ENCODE measurements at places on chromosomes 7 and 10.

DNA sequence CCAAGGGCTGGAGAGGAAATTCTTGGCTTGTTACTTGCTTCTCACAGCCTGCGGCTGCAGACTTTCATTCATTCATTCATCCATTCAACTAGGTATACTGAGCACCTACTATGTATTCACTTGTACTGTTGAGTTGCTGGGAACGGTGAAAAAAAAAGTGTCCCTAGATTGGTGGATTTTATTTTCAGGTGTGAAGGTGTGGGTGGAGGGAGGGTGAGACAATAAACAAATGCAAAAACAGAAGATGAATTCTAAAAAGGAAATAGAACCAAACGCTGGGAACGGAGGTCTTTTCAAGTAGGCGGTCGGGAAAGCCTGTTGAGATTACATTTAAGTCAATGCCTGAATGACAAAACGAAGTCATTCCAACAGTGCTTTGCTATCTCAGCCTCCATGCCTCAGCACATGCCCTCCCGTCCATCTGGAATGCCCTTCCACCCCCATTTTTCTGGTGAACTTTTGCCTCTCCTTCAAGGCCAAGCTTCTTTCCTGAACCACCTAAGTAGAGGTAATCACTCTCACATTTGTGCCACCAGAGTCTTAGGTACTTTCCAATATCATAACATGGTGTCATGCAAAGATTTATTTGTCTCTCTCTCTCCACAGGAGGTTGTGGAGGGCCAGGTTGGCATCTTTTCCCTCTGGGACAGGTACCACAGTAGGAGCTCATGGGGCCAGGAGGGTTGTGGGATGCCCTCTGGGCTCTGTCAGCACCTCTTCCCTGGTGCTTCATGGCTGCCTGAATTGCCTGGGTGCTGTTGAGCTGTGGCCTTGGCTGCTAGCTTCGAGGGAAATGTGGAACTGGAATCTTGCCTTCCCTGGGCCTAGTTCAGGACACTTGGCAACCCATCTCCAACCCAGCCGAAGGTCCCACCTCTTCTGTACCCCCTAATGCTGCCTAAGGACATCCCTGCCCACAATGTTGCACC is 5.5 kb downstream of the NKX2-3 start:
- DNase-seq = no peak

DNA sequence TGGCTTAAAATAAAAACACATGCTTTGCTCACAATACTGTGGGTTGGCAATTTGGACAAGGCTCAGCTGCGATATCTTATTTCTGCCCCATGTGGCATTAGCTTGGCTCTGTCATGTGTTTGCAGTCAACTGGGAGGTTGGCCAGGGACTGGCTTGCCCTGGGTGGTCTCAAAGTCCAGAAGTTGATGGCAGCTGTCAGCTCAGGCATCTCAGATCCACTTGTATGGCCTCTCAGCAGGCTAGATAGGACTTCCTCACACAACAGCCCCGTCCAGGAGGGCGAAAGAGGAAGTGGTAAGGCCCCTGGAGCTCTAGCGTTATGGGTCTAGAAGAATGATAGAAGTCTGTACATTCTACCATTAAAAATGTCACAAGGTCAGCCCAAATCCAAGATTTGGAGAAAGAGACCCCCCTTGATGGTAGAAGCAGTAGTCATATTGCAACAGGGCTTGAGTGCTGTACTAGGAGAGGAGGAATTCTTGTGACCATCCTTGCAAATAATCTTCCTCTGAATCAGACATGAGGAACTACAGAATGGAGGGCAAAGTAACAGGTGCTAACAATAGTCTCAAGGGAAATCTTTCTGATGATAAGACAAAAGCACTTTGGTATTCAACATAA is 166.2 kb downstream of the FAM107B start:
- no peak for DNase-seq

DNA sequence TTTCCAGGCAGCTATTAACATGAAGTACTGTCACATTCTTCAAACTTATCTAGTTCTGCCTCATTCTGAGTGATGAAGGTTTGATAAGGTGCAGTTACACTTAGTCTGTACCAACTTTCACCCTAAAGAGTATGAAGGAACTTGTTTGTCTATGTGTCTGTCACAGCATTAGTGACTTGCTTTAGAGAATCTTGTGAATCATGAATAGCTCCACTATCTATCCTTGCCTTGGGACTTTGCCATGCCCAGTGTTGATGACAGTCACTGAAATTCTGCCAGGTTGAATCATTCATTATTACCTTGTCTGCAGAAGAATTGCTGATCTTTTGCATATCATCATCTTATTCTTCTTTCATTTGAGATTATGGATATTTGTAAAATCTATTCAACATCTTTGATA is 50.9 kb upstream of the A1CF start:
- no peak for DNase-seq

DNA sequence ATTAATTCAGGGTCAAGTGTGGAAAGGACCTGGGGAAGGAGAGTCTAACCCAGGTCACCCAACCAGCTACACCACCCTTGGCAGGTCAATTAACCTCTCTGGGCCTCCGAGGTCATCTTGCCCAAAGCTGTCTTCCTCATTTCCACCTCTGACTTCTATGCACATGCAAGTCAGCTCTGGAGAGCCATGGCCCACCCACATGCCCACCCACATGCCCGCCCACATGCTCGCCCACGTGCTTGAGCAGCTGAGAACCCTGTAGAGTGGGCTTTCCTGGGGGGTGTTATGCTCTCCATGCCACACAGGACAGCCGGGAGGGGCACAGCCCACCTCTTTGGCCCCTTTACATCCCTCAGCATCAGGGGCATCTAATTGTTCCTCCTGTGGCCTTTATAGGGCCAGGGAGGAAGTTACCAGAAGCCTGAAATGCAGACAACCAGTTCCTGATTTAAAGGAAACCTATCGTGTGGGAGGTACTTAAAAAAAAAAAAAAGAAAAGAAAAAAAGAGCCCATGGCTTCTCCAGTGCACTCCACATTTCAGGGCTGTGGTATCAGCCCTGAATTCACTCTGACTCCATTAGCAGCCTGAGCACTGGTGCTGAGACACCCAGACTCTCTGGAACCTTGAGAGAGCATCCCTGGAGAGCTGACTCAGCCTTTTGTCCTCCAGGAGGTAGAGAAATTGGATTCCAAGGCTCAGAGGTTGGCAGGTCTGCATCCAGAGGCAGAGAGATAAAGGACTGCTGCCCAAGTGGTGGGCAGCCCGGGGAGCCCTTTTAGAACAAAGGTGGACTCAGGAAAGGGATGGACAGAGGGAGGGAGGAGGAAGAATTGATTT is 176.2 kb upstream of the ZMIZ1 start:
- no peak for DNase-seq

DNA sequence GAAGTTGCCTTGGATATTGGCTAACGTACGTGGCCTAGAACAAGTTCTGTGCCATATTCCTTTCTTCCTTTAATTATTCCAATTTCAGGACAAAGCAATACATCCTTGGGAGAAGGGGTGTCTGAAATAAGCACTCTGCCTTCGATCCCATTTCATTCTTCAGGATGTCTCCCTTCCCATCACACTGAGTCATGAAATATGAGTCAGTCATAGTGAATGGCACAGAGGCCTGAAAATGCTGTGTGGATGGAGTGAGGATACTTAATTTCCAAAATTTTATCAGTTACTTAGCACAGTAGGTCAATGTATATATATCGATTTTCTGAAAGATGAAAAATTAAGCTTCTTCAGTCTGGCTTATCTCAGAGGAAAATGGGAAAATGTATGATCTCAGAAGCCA is 19.5 kb downstream of the EVX1 start:
- no peak for DNase-seq

- DNase-seq = no peak
These were observed 28.1 kb upstream of the PLEKHA1 start for GRCh38 chr10:122346326-122346950.

DNA sequence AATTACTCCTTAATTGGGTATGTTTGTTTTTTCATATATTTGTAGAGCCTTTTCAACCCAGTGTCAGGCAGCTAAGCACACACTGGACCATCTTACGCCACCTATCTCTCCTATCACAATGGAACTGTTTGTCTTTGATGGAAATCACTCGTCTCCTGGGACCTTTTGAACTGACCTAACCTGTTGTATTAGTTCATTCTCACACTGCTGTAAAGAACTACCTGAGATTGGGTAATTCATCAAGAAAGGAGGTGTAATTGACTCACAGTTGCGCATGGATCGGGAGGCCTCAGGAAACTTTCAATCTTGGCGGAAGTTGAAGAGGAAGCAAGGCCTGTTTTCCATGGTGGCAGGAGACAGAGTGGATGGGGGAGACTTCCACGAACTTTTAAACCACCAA is 182.0 kb downstream of the TCERG1L start:
- DNase-seq = no peak

- no peak for DNase-seq
These were observed 608.0 kb downstream of the DNAJB6 start for GRCh38 chr7:157944734-157945291.

GRCh38 chr10:70982443-70982842 is 94.1 kb upstream of the PCBD1 start:
- no peak for DNase-seq

GRCh38 chr7:7921830-7922229 is 46.8 kb upstream of the GLCCI1 start:
- DNase-seq = no peak

DNA sequence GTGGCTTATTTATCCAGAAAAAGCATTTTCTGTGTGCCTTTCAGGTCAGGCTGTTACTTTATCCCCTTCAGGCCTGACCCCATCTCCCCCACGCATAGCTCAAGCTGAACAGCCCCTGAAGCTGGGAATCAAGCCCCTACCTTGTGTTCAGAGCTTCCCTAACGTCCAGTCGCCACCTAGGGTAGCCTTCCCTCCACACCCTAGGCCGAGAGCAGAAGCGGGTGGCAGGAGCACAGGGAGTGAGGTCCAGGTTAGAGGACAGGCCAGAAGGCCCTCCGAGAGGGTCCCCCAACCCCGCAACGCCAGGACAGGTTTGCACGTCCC is 479 bp upstream of the SEMA4G start:
- DNase-seq = no peak

DNA sequence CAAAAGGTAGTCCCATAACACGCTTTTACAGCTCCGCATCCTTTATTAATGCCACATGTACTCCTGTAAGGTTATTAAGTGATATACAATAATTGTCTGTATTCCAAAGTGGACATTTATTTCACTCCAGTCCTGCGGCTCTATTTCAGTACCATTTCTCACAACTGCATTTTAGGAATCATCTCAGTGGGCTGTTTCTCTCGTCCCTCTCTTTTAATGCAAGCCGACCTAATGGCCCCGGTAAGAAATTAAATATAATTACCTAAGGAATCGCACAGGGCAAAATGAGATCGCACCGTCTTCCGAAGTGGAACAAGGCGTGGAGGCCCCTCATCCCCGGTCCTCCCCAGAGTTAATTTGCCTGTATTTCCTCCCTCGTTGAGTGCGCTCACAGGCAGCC is 216.5 kb downstream of the RAB11FIP2 start:
- no peak for DNase-seq

DNA sequence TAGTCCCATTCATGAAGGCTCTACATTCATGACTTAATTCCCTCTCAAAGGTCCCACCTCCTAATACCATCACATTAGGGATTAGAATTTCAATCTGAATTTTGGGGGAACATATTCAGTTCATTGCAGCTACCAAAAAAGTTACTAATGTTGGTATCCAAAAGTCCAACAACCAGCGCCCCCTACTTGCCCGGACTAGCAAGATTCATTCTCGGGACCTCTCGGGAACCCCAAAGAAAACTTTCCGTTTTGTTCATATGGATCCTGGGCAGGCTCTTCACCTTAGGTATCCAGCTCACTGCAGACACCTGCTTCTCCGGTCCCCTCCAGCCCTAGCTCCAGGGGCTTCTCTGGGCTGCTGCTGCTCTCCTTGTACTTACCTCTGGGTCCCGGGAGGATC is 8.9 kb upstream of the GRK5 start:
- no peak for DNase-seq

- DNase-seq = no peak
These were observed 40.4 kb downstream of the CAMK2B start for GRCh38 chr7:44284881-44285541.

GRCh38 chr7:142806022-142806356 is 35.2 kb downstream of the PRSS2 start:
- DNase-seq = no peak

- DNase-seq = no peak
These were observed 1.0 kb upstream of the CROT start for GRCh38 chr7:87344446-87344845.

DNA sequence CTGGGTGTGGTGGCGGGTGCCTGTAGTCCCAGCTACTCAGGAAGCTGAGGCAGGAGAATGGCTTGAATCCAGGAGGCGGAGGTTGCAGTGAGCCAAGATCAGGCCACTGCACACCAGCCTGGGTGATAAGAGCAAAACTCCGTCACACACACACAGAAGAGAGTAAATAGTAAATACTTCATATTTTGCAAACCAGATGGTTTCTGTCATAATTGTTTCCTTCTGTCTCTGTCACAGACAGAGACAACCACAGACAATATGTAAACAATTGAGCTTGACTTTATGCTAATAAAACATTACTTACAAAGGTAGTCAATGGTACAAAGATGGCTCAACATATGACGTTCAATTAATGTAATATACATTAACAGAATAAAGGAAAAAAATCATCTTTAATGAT is 83.7 kb downstream of the JMJD1C start:
- DNase-seq = no peak

DNA sequence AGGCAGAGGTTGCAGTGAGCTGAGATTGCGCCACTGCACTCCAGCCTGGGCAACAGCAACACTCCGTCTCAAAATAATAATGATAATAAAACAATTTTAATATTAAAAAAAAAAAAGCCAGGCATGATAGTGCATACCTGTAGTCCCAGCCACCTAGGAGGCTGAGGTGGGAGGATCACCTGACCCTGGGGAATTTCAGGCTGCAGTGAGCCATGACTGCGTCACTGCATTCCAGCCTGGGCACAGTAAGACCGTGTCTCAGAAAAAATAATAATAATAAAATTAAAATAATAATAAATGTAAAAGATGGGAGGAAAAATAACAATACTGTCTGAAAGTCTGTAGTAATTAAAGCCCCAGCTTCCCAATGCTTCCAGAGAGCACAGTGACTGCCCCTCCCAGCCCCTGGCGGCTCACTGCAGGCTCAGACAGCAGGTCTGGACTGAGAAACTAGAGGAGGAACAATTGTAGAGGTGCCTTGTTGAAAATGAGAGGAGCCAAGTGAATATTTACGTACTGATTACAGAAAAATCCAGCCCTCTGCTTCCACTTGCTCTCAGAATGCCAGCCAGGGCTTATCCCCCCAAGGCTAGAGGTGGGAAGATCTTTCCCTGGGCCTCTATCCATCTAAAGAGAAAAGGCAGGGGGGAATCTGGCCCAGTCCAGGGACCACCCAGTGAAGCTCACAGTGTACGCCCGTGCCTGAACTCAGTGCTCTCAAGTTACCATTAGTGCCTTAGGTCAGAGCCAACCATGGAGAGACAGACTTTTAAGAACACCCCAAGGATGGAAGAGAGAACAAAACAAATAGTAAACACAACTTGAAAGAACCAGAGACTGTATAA is 112.8 kb downstream of the PARD3 start:
- DNase-seq = no peak

DNA sequence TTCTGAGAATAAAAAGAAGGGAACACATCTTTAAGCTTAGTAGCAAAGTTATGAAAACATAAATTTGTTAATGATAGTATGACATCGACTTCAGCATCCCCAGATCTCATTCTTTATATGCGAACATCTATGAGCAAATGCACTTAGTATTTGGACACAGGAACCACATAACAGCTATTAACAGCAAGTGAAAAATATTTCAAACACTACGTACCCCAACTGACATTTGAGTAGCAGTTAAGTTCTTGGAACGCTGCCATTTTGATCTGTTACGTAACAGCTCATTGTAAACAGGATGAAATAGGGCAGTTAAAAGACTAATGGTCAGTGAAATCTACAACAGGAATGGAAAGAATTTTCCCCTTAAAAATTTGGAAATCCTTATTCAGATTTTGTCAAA is 428.9 kb downstream of the TNS3 start:
- DNase-seq = no peak

Data from effector CD4-positive, alpha-beta T cell (primary cell).